H1 (cell line): ENCODE measurements at places on chromosomes 7 and 10. TPM values are rescaled to one million over a fixed set of nuclear protein-coding genes. Genes with fewer than 3 reads are reported as not detected.

The CTAGE6 gene
- total RNA-seq = 0.13 TPM in 1 of 2 replicates, not detected in the other

The PNLIP gene
- total RNA-seq = not detected in 2 replicates

The MGMT gene
- total RNA-seq = 9.1 and 9.9 TPM in 2 replicates

The HOXA11 gene
- total RNA-seq = not detected in 2 replicates

The DOCK1 gene
- 53.0 and 54.4 TPM in 2 replicates for total RNA-seq

The BBIP1 gene
- 19.6 and 22.2 TPM in 2 replicates for total RNA-seq

The EBLN1 gene
- total RNA-seq = not detected in 2 replicates

The FIS1 gene
- total RNA-seq = 122 and 128 TPM in 2 replicates

The CFAP70 gene
- total RNA-seq = 0.27 and 0.30 TPM in 2 replicates

- H3K4me3 ChIP-seq = no peak overlapping the region
- DNase-seq = no peak
- H3K4me1 ChIP-seq = peaks cover 10% of the 10 kb centered on the region; the same call in 1 of the 2 replicates
- H3K27me3 ChIP-seq = no peaks in the 10 kb centered on the region
- H3K27ac ChIP-seq = no peak overlapping the region
These were observed 16.7 kb downstream of the UNC5B start for GRCh38 chr10:71228875-71229675.

DNA sequence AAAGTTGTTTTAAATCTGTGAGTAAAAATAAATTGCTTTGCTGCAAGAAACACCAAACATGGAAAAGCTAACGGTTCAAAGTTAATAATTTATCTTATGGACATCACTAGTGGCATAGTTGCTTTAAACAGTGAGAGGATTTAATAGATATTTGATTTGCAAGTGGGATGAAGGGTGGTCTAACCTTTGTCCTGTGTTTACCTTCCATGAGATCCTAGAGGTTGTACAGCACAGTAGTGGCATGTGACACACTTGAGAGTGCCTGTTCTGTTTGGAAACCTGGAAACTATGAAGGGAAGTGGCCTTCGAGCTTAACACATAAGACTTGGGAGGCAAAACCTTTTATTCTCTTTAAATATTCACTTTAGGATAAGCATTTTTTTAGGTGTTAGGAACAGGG, 16.0 kb downstream of the EGFR start:
- no peak overlapping the region for H3K4me3 ChIP-seq
- no peaks in the 10 kb centered on the region for H3K4me1 ChIP-seq
- no peaks in the 10 kb centered on the region for H3K27me3 ChIP-seq

GRCh38 chr7:4769761-4770160, 5.7 kb upstream of the AP5Z1 start:
- H3K36me3 ChIP-seq = no peaks in the 10 kb centered on the region; the same call in 1 of the 2 replicates
- DNase-seq = no peak
- H3K27ac ChIP-seq = no peak overlapping the region
- H3K4me3 ChIP-seq = no peak overlapping the region
- H3K4me1 ChIP-seq = peaks cover 3% of the 10 kb centered on the region

GRCh38 chr7:116037401-116037800, 6.8 kb upstream of the TFEC start:
- no peaks in the 10 kb centered on the region for H3K27me3 ChIP-seq
- H3K36me3 ChIP-seq = no peaks in the 10 kb centered on the region
- H3K4me1 ChIP-seq = no peaks in the 10 kb centered on the region
- no peak overlapping the region for H3K4me3 ChIP-seq
- DNase-seq = no peak

GRCh38 chr10:32163762-32164148, 107.5 kb upstream of the KIF5B start:
- H3K27me3 ChIP-seq = no peaks in the 10 kb centered on the region
- DNase-seq = no peak
- no peak overlapping the region for H3K27ac ChIP-seq

DNA sequence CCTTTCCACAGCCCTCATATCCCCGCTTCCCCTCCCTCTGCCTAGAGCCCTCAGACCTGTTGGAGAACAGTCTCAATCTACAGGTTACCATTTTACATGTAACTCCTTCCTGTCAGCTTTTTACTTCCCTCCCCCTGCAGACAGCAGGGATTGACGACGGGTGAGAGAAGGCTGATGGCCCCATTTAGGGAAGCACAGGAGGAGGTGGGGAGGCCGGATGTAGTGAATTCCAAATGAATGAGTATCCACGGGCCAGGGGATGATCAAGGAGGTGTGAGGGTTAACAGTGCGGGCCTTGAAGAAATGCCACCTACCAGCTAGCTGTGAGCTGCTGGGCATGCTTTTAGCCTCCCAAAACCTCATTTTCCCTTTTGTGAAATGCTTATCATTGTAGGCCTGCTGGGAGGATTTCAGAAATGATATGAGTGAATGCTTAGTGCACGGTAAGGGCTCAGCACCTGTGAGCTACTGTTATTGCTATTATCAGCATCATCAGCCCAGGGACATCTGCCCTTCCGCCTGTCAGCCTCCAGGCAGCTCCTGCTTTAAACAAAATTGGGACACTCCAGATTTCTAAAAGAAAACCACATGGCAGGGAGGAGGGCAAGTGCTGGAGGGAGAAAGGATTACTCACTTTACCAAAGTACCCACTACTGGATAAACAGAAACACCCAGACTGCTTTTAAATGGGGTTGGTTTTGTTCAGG, 6.5 kb upstream of the NANOS1 start:
- no peaks in the 10 kb centered on the region for H3K36me3 ChIP-seq
- H3K27ac ChIP-seq = no peak overlapping the region
- H3K4me1 ChIP-seq = peaks cover 2% of the 10 kb centered on the region; the same call in 1 of the 2 replicates
- peak; percentile 44 for DNase-seq

DNA sequence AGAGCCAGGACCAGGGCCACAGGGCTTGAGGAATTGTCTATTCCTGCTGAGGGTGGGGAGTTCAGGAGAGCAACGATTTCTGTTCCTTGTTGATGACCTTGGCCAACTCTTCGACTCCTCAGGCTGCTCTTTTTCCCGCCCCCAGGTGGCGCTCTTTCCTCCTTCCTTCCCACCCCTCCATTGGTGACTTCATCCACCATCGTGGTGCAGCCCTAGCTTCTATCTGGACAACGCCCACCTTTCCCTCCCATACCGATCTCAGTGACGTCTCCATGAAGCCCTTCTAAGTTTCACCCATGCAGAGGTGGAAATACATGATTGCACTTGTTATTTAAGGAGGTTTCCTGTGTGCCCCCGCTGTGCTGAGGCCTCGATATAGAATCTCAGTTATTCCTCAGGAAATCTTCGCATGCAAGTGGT, 22.1 kb upstream of the CARD11 start:
- H3K36me3 ChIP-seq = no peaks in the 10 kb centered on the region
- no peaks in the 10 kb centered on the region; the same call in 1 of the 2 replicates for H3K4me1 ChIP-seq
- DNase-seq = peak; percentile 89
- no peak overlapping the region for H3K4me3 ChIP-seq
- H3K27me3 ChIP-seq = no peaks in the 10 kb centered on the region

GRCh38 chr10:128855618-128856428, 611.2 kb upstream of the MGMT start:
- H3K4me1 ChIP-seq = no peaks in the 10 kb centered on the region; the same call in 1 of the 2 replicates
- H3K4me3 ChIP-seq = no peak overlapping the region
- H3K27me3 ChIP-seq = no peaks in the 10 kb centered on the region

GRCh38 chr7:138506764-138507163, 46.7 kb downstream of the TRIM24 start:
- no peaks in the 10 kb centered on the region for H3K27me3 ChIP-seq
- no peaks in the 10 kb centered on the region for H3K4me1 ChIP-seq
- no peak for DNase-seq
- no peak overlapping the region for H3K27ac ChIP-seq

DNA sequence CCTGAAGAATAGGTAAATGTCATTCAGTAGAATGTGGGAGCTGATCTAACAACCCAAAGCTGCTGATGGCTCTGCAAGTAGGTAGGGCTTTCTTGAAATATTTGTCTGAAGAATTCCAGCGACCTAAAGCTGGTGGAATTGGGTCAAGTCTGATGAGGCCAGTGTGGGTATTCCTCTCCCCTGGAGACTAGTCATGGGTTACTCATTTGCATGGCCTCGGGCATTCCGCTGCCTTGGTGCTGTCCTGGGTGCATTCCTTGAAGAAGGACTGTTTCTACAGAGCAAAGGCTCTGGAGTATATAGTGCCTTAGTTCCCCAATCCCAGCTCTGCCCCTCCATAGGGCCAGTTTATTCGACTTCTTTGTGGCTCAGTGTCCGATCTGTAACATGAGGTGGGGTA, 19.2 kb downstream of the PDK4 start:
- H3K4me3 ChIP-seq = no peak overlapping the region
- no peaks in the 10 kb centered on the region for H3K36me3 ChIP-seq
- H3K27ac ChIP-seq = no peak overlapping the region

DNA sequence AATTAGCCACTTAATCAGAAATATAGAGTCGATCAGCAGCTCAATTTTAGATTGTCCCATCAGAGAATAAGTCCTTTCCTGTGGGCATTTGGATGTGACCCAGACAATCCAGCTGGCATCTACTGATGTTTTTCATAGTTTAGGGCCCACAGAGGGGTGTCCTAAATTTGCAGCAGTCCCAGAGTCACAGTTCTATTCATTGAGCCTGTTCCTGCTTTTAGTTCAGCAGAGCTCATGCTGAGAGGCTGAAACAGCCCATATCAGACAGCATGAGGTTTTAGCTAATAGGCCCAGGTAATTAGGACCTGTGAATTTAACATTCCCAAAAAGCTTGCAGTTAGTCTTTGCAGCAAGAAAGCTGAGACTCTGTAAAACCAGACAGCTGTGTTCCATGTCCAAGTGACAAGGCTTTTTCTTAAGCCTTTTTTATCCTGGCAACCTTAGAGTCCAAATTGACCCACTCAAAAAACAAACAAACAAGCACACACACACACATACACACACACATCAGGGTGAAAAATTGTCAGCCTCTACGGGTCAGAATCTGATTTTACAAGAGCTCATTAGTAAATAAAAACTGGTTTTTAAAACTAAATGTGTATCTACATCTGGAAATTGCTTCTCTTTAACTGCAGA, 33.7 kb downstream of the ANKIB1 start:
- H3K27me3 ChIP-seq = no peaks in the 10 kb centered on the region
- peaks cover 8% of the 10 kb centered on the region for H3K4me1 ChIP-seq
- H3K27ac ChIP-seq = peak overlapping the region; percentile 11; the same call in 1 of the 2 replicates
- no peak for DNase-seq
- no peaks in the 10 kb centered on the region for H3K36me3 ChIP-seq

GRCh38 chr10:104842704-104843103, 201.6 kb downstream of the SORCS3 start:
- DNase-seq = no peak
- H3K4me3 ChIP-seq = no peak overlapping the region
- no peaks in the 10 kb centered on the region for H3K36me3 ChIP-seq

- H3K4me1 ChIP-seq = no peaks in the 10 kb centered on the region
- no peaks in the 10 kb centered on the region for H3K27me3 ChIP-seq
- no peak overlapping the region for H3K27ac ChIP-seq
- no peak overlapping the region for H3K4me3 ChIP-seq
- no peaks in the 10 kb centered on the region for H3K36me3 ChIP-seq
These were observed 100.4 kb downstream of the ARID5B start for GRCh38 chr10:62001898-62002297.

- no peaks in the 10 kb centered on the region for H3K36me3 ChIP-seq
- no peaks in the 10 kb centered on the region for H3K27me3 ChIP-seq
- no peak overlapping the region for H3K27ac ChIP-seq
- H3K4me3 ChIP-seq = no peak overlapping the region
- no peaks in the 10 kb centered on the region for H3K4me1 ChIP-seq
These were observed 500.6 kb upstream of the IGFBP3 start for GRCh38 chr7:46421441-46422230.

- no peaks in the 10 kb centered on the region for H3K27me3 ChIP-seq
- no peak for DNase-seq
- no peak overlapping the region for H3K4me3 ChIP-seq
- no peak overlapping the region for H3K27ac ChIP-seq
- H3K4me1 ChIP-seq = peaks cover 13% of the 10 kb centered on the region
These were observed 21.6 kb downstream of the C1GALT1 start for GRCh38 chr7:7203813-7204575.

DNA sequence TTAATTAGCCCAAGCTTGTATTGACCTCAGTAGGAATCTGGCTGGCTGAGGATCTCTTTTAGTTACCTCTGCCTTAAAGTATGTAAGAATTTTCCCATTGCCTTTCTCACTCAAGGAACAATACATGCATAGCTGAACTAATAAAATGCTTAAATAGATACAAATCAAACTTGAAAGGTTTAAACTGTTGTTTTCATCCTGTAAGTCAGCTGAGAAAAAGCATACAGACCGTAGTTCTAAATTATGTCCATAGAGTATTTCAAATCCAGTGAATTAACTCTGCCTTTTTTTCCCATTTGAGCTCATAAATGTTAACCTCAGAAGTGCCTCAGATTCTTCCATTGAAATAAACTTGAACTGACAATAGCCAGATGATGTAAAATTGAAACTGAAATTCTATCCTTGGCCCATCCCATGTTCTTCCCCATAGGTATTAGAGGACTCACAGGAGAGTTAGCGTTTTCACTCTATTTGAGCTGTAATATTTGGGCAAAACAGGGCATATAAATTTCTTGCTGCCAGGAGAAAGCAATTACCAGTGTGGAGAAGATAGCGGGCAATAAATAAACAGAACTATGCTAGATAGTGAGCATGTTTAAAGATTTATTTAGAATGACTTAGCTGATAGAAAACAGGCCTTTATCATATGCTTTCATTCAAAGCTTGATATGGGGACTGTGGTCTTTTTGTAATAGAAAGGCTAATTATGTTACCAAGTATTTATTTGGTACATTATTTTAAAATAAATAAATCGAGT, 163.7 kb downstream of the WNT2 start:
- no peak overlapping the region for H3K4me3 ChIP-seq
- H3K36me3 ChIP-seq = no peaks in the 10 kb centered on the region
- H3K4me1 ChIP-seq = no peaks in the 10 kb centered on the region
- H3K27ac ChIP-seq = no peak overlapping the region
- no peaks in the 10 kb centered on the region for H3K27me3 ChIP-seq

DNA sequence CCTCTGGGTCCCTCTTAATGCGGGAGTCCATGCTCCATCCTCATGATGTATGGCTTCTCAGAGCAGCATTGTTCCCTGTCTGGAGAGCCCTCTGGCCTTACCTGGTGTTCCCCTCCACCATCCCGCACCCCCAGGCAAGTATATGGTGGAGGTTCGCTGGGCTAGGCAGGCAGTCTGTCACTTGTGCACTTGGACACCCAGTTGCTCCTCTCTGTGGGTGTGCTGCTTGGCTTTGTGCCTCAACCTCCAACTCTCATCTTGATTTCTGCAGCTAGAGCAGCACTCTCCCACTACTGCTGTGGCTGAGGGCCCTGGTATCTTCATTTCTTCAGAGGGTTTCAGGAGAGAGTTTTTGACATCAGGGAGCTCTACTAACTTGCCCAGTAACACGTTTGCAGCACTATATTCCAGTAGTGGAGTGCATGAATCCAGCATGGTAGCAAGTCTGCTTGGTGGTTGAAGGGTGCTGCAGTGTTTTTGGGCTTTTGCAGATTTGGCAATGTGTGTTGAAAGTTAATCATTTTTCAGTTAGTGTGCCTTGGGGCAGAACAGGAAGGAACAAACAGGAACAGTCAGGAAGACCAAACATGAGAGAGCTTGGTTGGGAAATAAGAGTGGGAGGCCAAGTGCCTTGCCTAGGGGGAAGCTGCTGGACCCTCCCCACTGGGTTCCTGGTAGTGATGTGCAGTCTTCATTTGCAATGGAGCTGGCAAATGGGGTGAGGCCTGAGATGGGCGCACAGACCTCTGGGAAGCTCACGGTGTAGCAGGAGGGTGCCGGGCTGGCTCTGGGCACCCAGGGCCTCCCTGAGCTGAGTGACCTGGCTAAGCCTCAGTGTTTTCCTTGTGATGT, 37.4 kb downstream of the TSPAN14 start:
- H3K4me3 ChIP-seq = no peak overlapping the region
- no peak overlapping the region for H3K27ac ChIP-seq
- peaks cover 4% of the 10 kb centered on the region; the same call in 1 of the 2 replicates for H3K36me3 ChIP-seq
- no peaks in the 10 kb centered on the region for H3K27me3 ChIP-seq
- H3K4me1 ChIP-seq = peaks cover 11% of the 10 kb centered on the region
